Posterior cingulate gyrus (tissue), 11 donors: ENCODE measurements at places on chromosomes 13 and 19.
A peak's percentile ranks its signal among the peaks of the same experiment; 100 is the strongest.

DNA sequence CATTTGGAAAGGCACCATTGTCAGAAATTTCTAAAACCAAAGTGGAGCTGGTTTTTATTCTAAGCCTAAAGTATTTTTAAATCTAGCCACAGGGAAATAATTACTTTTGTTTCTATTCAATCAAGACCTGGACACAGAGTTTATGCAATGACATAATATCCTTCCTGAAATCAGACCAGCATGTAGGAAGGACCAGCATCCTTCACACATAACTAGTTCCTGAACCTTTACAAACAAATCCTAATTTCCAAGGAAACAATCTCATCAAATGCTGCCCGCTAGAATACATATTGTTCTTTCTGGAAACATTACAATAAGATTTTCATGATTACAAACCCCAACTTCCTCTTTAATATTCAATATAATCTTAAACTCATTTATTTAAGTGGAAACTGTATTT is 1.5 kb downstream of the STARD13 start:
- DNase-seq: no peak

DNA sequence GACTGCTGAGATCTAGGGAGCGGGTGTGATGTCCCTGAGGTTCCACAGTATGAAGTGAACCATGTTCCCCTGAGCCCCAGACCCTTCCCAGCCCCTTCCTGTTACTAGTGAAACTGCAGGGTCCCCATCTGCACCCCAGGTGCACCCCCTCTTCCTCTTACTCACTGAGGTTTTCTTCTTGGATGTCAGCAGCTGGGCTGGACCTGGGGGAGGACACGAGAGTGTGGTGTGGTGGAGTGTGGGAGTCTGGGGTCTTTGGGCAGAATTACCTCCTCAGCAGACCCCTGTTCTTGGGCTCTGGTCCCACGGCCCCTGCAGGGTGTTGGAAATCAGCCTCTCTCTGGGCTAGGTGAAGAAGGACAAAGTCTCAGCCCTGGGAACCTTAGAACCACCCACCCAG is 3.3 kb upstream of the LILRA6 start:
- DNase-seq: no peak

GRCh38 chr13:97306645-97307044 is 84.5 kb downstream of the MBNL2 start:
- DNase-seq: no peak

DNA sequence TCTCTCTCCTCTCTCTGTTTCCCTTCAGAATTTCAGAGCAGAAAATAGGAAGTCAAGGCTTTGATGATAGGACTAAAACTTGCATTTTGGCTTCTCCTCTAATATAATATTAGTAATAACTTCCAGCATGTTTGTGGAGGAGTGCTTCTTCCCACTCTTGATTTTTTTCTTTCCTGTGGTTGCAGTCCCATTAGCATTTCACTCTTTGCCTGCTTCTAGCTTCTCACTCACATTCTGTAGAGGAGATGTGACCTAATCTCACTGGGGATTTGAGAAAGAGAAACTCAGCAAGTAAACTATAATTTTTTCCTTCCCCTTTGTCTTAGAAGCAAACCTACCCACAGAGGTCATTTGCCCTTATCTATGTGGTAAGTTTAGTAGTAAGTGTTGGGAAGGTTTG is 169.4 kb upstream of the HTR2A start:
- DNase-seq: no peak

DNA sequence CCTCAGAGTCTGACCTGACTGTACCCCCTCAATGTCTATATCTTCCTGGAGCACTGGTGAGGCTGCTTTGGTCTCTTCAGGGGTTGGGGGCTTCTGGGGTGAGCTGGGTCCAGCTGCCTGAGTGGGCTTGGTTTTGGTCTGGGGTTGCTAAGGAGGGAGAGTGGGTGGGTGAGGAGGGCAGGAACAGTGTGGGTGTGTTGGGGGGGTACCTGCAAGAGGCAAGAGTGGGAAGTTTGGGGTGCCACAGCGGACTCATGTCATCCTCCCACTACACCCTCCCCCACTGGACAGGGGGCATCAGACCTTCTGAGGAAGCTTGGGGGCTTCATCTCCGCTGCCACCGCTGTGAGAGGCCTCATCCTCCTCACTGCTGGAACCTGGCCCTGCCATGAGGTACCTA is 13.6 kb downstream of the ZNF575 start:
- DNase-seq: no peak

GRCh38 chr19:50308991-50309390 is 20.2 kb downstream of the KCNC3 start:
- DNase-seq: no peak

- DNase-seq: no peak
These were observed 29.3 kb downstream of the ZNF564 start for GRCh38 chr19:12521996-12522395.

DNA sequence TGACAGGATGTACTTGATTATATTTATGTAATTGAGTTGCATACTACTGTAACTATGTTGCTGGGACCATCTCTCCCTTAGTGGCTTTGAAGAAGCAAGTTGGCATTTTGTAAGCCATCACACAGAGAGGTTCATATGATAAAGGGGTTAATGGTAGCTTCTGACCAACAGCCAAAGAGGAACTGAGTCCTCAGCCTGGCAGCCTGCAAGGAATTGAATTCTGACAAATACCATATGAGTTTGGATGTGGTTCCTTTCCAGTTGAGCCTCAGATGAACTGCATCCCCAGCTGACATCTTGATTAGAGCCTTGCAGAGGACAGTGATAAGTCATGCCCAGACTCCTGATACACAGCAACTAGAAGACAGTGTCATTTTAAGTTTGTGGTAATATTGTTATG is 8.6 kb upstream of the MYCBP2 start:
- DNase-seq: no peak

GRCh38 chr13:79593121-79593520 is 112.2 kb downstream of the NDFIP2 start:
- no peak for DNase-seq

DNA sequence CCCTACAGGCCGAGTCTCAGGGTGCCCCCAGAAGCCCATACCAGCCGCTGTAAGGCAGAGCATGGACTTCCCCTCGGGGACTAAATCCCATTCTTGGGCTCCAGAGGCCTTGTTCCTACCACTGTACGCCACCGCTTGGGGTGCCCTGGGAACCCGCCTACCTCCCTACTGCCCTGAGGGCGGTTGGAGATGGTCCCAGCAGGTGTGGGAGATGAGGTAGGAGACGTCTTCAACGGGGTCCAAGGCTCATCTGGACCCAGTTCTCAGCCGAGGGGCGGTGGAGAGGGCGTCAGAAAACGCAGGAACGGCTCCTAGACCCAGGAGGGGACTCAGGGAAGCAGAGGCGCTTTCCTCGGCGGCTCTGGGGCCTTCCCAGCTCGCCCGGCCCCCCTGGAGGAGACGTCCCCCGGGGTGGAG is 833 bp upstream of the ZIK1 start:
- DNase-seq: no peak

DNA sequence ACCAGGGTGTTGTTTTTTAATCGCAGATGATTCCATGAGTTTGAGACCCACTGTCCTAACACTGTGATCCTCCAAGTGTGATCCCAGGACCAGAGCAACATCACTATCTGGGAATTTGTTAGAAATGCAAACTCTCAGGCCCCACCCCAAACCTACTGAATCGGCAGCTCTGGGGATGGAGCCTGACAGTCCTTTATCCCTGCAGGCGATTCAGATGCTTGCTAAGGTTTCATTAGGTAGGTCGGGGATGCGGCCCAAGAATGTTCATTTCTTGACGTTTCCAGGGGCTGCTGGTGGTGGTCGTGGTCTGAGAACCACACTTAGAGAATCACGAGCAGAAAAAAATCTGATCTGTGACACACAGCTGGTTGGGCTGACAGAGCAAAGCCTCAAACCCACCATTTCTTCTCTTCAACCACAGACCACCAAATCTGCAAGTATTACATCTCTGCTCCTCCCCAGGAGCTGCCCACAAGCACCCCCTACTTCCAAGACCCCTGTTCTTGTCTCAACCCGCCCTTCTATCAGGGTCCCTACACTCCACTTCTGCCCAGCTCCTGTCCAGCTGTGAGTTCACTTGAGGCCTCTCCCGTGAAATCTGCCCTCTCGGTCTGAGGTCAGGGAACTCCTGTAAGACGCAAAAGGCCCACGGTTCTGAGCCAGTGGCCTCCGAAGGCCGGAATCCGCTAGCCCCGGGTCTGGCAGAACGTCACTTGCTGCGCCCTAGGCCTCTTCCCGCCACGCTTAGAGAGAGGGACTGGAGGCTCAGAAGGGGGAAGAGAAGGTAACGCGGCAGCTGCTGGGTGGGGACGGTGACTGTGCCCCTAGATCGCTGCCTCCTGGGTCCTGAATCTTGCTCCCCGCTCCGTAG is 1.1 kb upstream of the FARP1 start:
- DNase-seq: no peak

GRCh38 chr13:113299951-113300350 is 2.9 kb downstream of the LAMP1 start:
- no peak for DNase-seq

GRCh38 chr13:93226623-93227279 is at the start of gene GPC6:
Gene GPC6, plus strand, starts transcription at chr13:93226807.
- peak; percentile 75 for DNase-seq

- no peak for DNase-seq
These were observed 4.8 kb upstream of the CEACAM16 start for GRCh38 chr19:44694184-44694579.

DNA sequence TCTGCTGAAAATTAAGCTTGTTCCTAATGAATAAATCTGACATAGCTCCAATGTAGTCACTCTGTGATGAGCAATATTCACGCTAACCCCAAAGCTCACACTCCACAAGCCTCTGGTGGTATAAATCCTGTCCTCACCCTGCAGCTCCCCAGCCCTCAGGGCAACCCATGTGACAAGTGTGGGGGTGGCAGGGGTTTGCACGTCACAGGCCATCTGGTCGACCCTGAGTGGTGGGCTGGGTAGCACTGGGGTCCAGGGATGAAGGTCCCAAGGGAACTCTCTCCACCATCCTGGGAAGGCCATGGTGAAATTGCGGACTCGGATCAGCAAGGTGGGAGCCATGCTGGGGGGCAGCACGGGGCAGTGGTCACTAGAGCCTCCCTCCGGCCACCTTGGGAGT is 100.0 kb upstream of the SOX1 start:
- DNase-seq: no peak

DNA sequence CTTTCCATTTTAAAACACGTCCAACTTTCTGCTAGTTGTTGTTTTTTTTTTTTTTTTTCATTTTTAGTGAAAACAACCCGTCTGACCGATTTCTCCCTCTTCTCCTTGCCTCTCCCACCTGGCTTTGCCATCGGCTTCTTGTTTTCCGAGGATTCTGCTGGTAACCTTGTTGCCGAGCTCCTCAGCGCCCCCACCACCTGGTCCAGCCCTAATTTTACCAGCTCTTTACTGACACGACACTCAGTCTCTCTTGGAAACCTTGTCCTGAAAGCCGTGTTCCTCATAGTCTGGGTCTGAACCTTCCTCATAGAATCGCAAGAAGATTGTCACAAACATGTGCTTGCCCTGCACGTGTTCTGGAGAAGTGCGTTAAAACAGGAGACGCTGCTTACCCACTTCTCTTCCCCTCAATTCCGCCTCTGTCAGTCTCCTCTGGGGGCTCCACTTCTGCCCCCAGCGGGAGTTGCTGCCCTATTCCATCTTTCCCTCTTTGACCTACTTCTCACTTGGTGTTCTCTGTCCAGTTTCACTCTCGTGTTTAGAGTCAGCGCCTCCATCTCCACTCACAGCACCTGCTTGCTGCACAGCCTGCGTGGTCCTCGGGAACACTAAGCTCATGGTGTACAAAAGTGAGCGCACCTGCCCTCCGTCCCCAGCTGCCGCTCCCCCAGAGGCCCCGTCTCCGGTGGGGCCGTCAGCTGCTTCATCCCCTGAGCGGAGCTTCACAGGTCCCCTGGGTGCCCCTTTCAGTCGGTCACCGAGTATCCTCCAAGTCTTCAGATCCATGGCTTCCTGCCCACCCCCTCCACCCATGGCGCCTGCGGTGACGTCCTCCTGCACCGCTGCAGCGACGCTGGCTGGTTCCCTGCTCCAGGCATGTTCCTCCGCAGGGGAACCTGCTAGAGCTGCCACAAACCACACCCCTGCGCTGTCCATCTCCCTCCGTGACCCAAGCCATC is 65.1 kb downstream of the TM9SF2 start:
- no peak for DNase-seq

GRCh38 chr13:101258071-101258470 is 158.2 kb downstream of the NALCN start:
- peak; percentile 57 for DNase-seq
